Stimulated activated CD4-positive, alpha-beta T cell treated with anti-CD3 and anti-CD28 coated beads, Interleukin-12 subunit alpha, Interleukin-12 subunit beta, amount 100 ng/mL, for 4 hours (primary cell): ENCODE measurements at places on chromosomes 5 and 9.

- DNase-seq = no peak
Observed at GRCh38 chr9:132301521-132301920, 53.3 kb downstream of the SETX start.

DNA sequence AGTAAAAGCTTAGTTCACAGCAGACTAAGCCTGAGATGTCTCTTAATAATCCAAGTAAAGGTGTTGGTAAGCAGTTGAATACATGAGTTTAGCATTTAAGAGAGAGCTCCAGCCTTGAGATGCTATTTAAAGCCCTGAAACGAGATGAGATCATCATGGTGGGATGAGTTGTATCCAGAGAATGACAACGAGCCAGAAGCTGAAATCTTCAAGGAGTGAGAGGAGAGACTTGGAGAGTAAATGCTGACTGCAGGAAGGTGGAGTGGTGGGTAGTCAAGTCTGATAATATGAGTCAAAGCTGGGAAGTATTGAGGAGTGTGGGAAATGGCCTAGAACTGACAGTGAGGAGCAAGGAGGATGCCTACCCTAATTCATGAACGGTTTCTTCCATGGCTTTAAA, 53.7 kb downstream of the PLAC8L1 start:
- no peak for DNase-seq

GRCh38 chr5:173691931-173692330, 75.5 kb upstream of the BOD1 start:
- no peak for DNase-seq

DNA sequence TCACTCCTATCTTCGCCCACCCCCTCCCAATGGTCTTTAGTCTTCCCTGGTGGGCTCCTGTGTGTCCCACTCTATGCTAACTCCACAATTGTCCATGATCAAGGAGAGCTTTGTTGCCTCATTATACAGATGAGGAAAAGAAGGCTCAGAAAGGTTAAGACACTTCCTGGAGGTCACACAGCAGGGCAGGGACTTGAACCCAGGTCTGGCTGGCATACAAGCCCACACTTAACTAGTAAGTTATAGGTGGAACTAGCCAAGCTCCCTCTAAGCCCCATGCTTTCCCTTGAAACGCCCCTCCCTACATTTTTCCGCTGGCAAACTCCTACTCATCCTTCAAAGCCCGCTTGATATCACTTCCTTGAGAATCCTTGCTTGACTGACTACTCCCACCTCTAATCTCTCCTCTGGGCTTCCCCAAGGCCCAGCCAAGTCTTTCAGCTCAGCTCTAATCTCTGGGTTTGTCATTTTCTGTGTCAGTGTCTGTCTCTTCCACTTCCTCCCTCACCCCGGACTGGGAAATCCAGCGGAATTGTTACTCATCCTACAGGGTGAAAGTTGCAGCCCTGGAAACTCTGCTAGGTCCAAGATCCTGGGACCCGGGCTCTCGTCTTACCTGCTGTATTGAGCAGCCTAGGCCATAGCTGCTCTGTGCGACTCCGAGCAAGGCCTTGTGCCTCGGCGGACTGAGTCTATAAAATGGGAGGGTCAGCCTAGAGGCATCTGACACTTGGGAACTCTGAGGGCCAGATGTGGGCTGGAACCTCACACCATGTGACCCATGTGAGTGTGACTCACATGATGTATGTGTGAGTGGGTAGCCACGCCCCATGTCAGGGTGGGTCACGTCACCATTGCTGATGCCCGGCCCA, 144.5 kb downstream of the GAPVD1 start:
- no peak for DNase-seq

DNA sequence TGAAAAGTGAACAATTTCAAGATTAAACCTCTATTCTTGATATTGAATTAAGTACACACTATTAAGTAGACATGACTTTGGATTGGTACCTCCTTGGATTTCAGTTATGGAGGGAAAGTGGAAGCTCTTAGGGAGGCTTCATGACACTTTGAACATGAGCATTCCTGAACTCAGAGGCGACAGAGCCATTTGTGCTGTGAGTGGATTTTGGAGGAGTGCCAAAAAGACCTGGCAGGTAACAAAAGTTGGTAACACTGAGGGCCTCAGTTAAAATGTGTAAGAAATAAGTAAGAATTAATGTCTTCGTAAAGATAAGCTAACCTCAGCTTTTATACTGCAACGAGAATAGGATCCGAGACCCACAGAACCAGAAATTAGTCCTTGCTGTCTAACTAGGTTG, 356.7 kb downstream of the ARRDC3 start:
- no peak for DNase-seq

- no peak for DNase-seq
Observed at GRCh38 chr9:137534256-137535119, 15.7 kb downstream of the PNPLA7 start.

DNA sequence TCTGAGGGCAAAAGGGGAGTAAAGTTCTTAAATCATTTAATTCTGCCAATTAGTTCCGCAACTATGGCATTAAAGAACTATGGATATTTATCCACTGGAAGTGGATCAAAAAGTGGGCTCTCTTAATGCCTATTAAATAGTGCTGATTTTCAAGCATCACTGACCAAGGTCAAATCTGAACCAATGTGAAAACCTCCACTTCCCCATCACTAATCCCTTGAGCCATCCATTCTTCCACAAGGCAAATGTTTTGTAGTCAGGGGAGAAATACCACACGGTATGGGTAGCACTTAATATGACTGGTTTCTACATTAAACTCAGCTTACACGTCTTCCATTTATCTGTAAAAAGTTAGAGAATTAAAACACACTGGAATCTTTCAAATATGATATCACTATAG, 57.6 kb downstream of the MLLT3 start:
- DNase-seq = no peak

- DNase-seq = no peak
Observed at GRCh38 chr5:158658446-158659230, 441.1 kb downstream of the EBF1 start.

- no peak for DNase-seq
Observed at GRCh38 chr5:133519191-133519590, 93.2 kb downstream of the FSTL4 start.

DNA sequence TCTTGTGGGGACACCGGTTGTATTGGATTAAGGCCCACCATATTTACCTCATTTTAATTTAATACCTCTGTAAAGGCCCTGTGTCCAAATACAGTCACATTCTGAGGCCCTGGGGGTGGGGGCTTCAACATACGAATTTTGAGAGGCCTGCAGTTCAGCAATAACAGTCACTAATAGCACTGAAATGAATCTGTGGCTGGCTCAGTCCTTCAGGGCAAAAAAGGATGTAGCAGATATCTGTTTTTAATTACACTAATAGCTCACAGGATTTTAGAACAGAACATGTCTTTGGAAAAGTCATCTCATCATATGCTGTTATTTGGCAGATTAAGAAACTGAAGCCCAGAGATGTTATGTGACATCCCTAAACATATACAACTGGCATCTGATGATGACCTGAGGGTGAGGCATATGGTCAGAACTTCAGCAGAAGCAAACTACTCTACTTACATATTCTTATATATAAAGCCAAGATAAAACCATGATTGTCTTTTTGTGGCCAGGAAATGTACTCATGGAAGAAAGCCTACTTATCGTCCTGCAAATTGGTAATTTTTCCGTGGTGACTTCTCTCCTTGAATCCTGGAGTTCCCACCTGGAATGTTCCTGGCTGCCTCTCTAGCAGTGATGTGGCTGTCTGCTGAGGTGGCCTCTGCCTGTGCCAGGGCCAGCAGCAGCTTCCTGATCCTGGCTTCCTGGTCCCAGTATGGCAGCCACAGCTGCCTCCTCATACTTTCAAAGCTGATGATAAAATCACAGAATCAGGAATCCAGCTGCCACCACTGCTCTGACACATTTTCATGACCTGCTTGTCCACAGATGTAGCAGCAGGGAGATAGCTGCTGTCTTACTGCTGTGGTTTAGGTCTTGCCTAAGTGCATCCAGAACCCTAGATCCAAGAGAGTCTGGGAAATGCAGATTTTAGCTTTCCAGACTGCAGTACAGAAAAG, 72.1 kb upstream of the ANKRD55 start:
- no peak for DNase-seq

DNA sequence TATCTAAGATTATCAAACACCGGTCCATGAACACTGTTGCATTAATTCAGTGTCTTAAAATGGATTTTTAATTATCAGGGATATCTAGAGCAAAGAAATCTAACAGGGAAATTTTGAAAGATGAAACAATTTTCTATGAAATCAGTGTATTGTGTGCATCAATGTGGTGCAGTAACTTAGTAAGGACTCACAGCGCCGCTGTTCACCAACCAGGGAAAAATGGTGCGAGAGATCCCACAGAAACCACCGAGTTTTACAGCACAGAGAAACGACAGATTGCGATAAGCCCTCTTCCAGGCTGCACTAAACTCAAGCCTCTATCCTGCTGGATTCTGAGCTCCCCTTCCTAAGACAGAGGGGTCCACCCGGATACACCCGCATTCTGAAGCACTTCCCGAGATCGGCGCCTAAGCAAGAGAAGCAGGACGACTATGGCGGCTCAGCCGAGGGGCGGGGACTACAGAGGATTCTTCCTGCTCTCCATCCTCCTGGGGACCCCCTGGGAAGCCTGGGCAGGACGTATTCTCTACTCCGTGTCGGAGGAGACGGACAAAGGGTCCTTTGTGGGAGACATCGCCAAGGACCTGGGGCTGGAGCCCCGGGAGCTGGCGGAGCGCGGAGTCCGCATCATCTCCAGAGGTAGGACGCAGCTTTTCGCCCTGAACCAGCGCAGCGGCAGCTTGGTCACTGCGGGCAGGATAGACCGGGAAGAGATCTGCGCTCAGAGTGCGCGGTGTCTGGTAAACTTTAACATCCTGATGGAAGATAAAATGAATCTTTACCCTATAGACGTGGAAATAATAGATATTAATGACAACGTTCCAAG, at the start of gene PCDHGA7:
PCDHGA7 (plus strand) TSS at position 274 of the 826 bp plus-strand sequence; CDS start at position 432, 158 bp downstream.
- DNase-seq = no peak

- DNase-seq = no peak
Observed at GRCh38 chr5:98735806-98736507, 37.5 kb upstream of the RGMB start.

DNA sequence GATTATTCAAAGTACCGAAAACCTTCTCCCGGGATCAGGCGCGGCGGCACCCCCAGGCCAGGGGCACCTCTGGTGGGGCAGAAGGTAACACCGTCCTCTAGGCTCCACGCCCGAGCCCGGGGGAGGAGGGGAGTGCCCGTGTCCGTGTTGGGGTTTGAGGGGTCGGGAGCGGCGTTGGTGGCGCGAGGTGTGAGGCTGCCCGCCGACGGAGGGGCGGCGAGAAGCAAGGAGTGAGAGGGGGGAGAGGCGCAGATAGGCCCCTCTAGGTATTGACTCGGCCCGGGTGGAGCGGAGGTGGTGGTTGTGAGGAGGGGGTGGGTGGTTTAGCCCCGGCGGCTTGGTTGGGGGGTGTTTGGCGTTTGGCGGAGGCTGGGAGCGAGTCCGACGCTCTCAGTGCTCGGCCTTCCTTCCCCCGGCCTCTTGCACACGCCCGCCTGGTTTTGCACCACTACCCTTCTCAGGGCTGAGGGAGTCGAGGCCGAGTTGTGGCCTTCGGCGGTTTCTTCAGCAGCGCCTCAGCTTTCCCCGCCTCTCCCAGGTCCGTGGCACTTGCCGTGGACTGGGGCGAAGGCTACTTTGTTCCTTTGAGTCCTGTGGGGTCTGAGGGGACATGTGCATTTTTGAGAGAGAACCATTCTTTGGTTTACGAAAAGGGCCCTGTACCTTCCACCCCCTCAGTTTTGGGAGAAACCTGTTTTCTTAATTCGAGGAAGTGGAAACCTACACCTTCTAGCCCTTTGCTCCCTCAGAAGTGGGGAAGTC, 450 bp downstream of the GPBP1 start:
- DNase-seq = peak; percentile 22
